Stimulated activated CD4-positive, alpha-beta T cell treated with anti-CD3 and anti-CD28 coated beads, Interleukin-1b, Interleukin-23, amount 100 ng/mL, for 1 hour (primary cell): ENCODE measurements at places on chromosomes 4 and X.

GRCh38 chrX:148904421-148905111 is 404.1 kb downstream of the AFF2 start:
- DNase-seq = no peak

GRCh38 chrX:21657318-21658151 is 595 bp downstream of the KLHL34 start:
- no peak for DNase-seq

- DNase-seq = no peak
These were observed 69.6 kb downstream of the MAML3 start for GRCh38 chr4:140084385-140084784.

DNA sequence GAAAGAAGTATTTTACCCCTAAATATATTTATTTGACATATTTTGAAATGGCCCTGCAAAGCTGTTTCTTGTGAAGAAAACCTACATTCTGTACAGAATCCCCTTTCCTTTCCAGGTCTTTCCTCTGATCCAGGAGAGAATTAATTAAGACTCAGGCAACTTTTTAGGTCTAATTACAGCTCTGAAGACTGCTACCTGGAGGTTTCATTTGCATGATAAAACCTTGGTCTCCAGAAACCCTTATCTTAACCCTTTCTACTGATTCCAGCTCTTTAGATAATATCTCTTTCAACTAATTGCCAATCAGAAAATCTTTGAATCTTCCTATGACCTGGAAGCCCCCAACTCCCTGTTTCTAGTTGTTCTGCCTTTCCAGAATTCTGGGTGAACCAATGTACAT is 224.0 kb downstream of the FAM47A start:
- no peak for DNase-seq

DNA sequence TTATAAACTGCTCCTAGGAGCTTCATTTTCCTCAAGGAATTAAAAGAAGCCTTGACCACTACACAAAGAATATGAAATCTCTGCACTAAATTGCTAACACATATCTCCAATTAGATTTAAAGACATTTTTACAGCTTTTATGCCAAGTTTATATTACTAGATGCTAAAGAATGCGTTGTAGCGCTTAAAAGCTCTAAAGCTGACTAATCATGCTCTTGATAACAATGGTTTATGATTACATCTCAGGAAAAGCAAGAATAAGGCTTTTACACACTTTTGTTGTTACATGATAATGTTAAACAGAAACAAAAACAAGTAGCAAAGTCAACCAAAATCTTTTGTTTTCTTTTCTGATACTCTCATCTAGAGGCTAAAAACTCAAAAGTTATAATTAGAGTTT is 44.7 kb downstream of the SLC10A7 start:
- no peak for DNase-seq

GRCh38 chr4:107896646-107897045 is 34.7 kb upstream of the CYP2U1 start:
- no peak for DNase-seq

DNA sequence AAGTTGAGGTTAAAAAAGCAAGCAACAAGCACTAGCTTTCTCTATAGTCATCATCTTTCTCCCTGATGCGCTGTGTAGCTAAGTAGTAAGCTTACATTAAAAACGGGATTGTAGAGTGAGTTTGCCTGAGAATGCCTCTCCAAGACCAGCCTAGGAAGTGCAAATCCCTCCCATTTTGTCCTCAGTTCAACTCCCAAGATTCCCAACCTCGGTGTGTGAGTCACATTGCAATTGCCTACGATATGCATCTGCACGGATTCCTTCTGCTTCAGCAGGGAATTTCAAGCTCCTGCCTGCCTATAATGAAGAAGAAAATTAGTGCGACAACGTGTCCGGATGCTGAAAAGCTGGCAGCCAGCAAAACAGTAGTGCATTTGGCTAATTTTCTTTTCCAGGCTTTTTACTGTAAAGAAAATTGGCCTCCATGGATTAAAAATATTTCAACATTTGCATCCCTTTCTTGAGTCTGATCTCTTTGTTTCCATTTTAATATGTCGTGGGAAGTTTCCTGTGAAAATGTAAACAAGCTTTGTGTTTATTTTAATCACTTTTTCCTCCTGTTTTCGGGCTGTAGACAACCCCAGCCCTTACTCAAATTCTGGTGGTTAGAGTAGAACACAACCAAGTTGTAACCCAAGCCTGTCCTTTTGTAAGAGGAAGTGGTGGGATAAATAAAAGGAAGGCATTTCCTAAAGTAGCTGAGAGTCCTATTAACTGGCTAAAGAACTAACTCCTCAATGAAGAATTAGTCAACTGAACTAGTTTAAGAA is 58.4 kb upstream of the TET2 start:
- no peak for DNase-seq

DNA sequence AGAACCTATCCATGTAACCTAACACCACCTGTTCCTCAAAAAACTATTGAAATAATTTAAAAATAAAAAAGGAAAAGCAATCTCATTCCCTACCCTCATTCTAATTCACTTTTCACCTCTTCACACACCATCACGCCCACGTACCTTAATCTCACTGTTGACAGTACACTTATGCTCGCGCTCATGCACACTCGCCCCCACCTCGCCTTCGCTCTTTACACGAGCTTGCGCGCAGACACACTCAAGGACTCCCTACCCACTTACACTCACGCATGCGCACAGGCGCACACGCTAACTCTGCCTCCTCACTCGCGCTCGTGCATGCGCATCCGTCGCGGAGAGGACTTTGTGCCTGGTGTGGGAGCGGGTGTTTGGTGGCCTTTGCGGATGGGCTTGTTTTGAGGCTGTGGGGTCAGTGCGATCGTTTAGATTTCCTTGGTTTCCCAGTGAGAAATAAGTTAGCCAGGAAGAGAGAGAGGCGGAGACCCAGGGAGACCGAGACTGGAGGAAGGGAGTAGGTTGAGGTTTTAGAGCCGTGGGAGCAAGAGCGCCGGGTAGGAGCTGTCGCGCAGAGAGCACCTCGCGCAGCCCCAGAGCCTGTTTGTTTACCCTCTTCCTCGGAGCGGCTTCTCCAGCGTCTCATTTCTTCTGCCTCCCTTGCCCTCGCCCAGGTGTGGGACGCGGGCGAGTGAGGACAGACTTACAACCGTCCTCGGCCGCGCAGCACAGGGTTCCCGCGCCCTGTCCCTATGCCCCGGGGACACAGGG is 8.1 kb upstream of the GSX2 start:
- DNase-seq = peak; percentile 67

- DNase-seq = no peak
These were observed 48.6 kb downstream of the PDGFRA start for GRCh38 chr4:54277691-54278090.

- DNase-seq = no peak
These were observed 2.9 kb downstream of the CFI start for GRCh38 chr4:109798866-109799265.

- no peak for DNase-seq
These were observed 386.6 kb upstream of the FGF16 start for GRCh38 chrX:77060572-77060971.

DNA sequence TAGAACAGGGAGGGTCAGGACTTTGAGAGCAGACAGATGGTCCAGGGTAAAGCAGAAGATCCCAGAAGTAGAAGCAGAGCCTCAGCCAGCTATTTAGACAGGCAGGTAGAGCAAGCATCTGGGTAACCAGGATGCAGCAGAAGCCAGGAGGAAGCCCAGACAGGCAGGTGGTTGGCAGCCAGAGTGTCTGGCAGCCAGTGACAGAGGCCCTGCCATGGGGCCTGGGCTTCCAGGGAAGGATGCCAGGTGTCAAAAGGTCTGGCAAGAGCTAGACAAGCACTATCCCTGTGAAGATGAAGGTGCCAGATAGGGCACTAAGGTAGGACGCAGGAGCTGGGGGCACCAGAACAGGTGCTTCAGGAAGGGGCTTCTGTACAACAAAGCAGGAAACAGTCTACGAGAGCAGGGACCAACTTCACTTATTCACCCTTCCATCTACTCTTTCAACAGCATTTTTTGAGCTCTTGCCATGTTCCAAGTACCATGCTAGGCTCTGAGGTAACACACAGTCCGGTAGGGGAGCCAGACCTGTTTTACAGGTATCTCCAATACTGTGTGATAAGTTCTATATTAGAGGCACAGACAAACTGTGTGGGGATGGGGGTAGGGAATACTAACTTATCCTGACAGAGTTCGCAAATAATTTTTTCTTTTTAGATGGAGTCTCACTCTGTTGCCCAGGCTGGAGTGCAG is 38.1 kb upstream of the GJB1 start:
- no peak for DNase-seq

DNA sequence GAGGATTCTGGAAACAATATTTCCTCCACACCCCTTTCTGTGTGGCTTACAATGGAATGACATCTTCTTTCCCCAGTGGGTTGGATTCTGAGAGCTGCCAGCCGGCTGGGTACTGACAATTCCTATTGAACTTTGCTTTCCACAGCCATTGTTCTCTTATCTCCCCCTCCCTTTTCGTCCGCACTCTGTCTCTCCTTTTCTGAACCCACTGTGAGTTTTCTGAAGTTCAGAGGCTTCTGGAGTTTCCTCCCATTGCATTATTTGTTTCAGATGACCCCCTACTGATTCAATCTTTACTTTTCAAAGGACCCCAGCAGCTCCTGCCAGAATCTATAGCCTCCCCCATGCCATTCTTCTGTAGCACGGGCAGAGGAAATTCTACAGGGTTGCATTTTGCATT is 10.4 kb downstream of the SMPX start:
- DNase-seq = no peak

DNA sequence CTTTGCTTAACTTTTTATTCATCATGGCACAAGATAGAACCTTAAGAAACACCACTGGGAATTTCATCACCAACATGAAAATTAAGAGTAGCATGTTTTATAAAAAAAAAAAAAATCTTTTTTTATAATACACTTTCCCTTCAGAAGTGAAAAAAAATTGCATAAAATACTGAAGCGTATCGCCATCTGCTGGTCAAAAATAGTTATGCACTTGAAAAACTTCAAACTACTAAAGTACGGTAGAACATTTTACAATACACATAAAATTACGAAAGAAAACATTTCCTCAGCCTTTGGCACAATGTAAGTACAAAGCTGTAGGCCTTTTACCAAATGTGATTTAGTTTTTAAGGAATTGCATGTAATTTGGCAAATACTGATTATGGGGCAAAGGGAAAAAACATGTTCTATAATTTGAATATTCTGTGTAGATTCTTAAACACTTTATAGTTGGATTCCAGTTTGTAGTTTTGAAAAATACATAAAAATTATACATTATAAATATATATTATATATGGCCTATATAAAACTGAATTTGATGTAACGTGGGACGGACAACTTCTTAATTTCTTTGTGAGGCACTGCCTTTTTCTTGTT is 26.5 kb downstream of the HCCS start:
- no peak for DNase-seq

DNA sequence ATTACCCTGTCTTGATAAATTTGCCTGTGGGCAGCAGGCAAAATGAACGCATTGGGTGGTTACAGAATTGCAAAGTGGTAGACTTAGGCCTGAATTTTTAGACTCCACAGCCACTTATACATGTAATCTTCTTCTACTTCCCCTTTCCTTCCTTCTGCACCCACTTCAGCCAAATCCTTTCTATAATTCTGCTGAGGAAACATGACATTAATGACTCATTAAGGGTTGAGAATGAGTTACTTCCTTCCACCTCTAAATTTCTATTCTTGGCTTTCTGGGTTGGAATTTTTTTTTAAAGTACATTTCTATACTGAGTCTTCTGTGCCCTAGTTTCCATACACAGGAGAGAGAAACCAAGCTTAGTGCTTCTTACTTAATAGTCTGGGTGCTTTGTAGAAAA is 10.1 kb downstream of the PAPSS1 start:
- no peak for DNase-seq

GRCh38 chr4:15021946-15022345 is 19.7 kb downstream of the CPEB2 start:
- no peak for DNase-seq
